Hematopoietic multipotent progenitor cell treated with erythropoietin and hydrocortisone succinate and interleukin-3 and kit ligand, for 17 days (in vitro differentiated cells): ENCODE measurements at places on chromosomes 1 and 21.

DNA sequence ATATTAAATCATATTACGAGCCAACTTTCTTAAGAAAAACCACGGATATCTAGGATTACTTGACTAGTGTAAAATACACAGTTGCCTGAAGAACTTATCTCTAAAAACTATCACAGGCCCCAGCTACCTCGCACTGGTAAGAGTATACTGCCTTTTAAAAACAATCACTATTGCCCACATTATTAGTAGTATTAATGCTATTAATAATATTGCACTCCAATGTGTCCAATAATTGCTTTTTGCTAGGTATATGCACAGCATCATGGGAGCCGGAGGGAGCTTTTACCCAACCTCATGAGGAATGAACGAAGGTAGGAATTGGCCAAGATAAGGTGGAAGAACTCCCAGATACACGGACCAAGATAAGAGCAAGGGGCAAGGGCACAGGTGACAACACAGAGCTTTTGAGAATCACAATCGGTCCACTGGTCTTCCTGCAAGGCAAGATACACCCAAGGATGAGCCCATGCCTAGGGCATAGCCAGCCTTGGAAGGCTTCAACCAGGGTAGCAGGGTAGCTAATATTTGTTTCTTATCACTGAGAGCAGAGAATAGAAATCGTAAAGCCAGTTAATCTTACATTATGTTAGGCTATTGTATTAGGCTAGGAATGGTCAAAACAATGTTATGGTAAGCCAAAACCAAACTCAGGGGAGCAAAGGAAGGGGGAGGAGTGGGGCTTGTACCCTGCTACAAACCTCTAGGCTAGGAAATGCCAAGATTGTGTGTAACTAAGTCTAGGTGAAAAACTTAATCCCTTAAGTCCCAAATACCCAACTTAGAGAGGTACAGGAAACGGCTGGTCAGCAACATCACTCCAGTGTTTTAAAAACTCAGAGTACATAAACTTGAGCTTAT is 9.4 kb downstream of the GLUL start:
- DNase-seq, result no peak

GRCh38 chr1:116832308-116832931 is 77.3 kb upstream of the PTGFRN start:
- no peak for DNase-seq

DNA sequence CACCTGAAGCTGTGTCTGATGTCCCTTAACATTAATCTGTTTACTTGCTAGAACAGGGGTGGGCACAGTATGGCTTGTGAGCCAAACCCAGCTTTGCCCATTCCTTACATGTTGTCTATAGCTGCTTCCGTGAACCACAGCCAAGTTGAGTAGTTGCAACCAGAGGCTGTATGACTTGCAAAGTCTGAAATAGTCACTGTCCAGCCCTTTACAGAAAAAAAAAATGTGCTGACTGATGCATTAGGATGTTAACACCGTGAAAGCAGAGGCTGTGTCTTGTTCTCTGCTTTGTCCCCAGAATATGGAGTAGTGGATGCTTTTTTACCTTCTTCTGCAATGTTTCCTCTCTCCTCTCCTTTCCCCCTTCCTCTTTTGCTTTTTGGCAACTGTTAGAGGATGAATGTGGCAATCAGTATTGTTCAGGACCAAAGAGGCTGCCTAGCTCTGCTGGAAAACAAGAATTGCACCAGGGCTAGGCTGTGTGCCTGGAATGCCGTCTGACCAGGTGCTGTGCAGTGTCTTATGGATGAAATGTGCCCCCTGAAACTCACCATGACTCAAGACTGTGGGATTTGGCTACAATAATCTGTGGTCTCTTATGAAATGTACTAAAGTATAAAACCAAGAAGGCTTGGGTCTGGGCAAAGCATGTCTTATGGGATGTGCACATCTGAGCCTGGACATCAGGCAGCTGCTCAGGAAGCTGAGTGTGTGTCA is 79.6 kb upstream of the GCLM start:
- DNase-seq, result no peak

DNA sequence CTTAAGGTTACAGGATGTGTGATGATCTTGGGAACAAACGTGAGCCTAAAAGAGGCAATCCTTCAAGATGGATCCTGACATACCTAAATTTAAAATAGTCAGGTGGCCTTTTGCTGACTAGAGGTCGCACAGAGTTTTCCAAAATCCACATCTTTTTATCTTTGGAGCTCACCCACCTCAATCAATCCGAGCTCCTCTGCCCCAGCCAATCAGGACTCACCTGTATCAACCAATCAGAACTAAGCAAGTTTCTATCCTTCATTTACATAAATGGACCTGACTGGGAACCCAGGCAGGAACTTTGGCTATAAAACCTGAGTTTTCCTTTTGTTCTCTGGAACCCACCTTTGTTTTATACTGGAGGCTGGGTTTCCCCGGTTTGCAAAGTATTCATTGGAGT is 16.2 kb downstream of the DNAJC11 start:
- DNase-seq, result no peak

DNA sequence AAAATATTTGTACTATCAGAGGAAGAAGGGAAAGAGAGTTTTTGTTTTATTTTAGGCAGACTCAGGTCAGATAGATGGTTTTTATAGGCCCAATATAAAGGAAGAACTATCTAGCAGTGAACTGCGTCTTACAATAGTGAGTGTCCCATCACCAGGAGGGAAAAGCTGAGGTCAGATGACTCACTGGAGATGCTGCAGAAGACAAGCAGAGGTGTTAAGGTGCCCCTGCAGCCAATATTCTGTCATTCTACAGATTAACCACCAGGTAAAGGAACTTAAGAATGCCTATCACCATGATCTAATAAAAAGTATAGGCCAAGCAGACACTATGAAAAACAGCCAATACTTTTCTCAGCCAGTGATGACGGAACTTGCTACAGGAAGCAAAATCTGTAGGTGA is 29.6 kb downstream of the IVNS1ABP start:
- DNase-seq, result no peak

DNA sequence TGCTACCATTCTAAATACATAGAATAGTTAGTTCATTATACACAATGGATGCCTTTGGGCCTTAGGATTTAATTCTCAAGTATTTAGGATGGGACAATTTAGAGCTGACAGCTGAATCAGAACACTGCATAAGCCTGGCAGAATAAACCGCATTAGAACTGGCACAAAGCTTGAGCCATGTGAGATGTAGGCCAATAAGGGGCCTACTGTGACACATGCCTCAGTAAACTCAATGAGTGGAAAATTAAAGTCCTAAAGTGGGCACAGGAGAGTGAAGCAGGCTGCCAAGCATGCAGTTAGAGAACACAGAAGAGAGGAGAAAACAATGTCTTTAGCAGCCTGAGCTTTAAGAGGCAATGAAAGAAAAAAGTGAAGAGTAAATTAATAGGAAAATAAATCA is 24.3 kb downstream of the SCYL3 start:
- DNase-seq, result no peak

GRCh38 chr1:36080236-36080635 is 3.7 kb upstream of the TEKT2 start:
- DNase-seq, result no peak

DNA sequence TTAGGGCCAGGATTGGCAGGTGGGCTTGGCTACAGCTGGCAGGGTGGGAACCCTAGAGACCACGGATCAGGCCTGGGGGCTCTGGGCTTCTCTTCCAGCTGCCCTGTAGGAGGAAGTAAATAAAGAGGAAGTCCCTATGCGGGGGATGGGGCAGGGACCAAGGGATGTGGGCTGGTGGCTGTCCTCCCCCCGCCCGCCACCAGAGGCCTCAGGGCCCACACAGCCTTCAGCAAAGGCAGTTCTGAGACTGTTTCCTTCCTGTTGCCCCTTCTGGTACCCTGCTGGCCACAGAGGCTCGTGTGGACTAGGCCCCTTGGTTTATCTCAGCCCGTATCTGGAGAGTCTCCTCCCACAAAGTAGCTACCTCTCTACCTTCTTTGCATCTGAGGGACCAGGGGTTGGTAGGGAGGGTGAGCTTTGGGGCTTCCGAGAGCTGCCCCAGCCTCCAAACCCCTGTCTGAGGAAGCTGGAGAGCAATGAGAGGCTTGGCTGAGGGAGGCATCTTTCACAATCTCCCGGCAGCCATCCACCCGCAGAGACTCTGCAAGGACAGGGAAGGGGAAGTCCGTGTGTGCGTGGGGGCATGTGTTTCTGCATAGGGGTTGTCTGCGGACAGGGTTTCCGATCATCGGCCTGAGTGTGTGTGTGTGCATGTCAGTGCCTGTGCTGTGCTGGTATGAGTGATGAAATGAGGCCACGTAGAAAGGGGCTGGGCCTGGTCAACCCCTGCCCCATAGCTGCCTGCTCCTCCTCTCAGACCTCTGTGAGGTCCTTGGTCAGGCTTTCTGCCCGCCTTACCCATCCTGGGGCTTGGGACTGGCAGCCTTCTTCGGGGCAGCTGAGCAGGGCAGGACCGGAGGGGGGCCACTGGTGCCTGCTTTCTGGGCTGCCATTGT is 12.5 kb downstream of the RPS6KA1 start:
- DNase-seq, result no peak
